ENCODE measurements at places on chromosomes 16 and 17. TPM values are rescaled to one million over a fixed set of nuclear protein-coding genes. Genes with fewer than 3 reads are reported as not detected.

SP2 gene
- total RNA-seq = 6.4 TPM

C16orf78 gene
- total RNA-seq = not detected

KRT24 gene
- not detected for total RNA-seq

PRSS21 gene
- 0.54 TPM for total RNA-seq

SLC16A5 gene
- 9.2 TPM for total RNA-seq

CLEC16A gene
- total RNA-seq = 46.6 TPM

SLC16A13 gene
- not detected for total RNA-seq

KRTAP3-2 gene
- total RNA-seq = not detected

COPS3 gene
- total RNA-seq = 49.8 TPM

EVPL gene
- total RNA-seq = 1.6 TPM

P3H4 gene
- total RNA-seq = 20.7 TPM

CBX2 gene
- 0.14 TPM for total RNA-seq

CCDC92B gene
- total RNA-seq = 0.14 TPM

FOXJ1 gene
- total RNA-seq = not detected

KRT9 gene
- 0.42 TPM for total RNA-seq

CYB561 gene
- total RNA-seq = 19.0 TPM

TBX2 gene
- total RNA-seq = 35.2 TPM

SPAG5 gene
- total RNA-seq = 1.6 TPM

ALDH3A2 gene
- 98.1 TPM for total RNA-seq

OSGIN1 gene
- total RNA-seq = 16.2 TPM

ABCA10 gene
- total RNA-seq = 3.2 TPM

PIRT gene
- not detected for total RNA-seq

FAM171A2 gene
- 0.63 TPM for total RNA-seq

CDRT15 gene
- total RNA-seq = not detected
